Esophagus muscularis mucosa (tissue), 4 donors: ENCODE measurements at places on chromosomes 1 and 21. TPM values are rescaled to one million over a fixed set of nuclear protein-coding genes. Genes with fewer than 3 reads are reported as not detected.

LIPI gene
- not detected for total RNA-seq

NTRK1 gene
- total RNA-seq = 2.5 TPM

IKBKE gene
- total RNA-seq = 1.4 TPM

AQP10 gene
- not detected for total RNA-seq

C1orf210 gene
- total RNA-seq = not detected

CNKSR1 gene
- total RNA-seq = 1.4 TPM

ACOT11 gene
- total RNA-seq = 9.9 TPM

KRTAP10-1 gene
- not detected for total RNA-seq

GLMP gene
- 27.0 TPM for total RNA-seq

PIGP gene
- 21.7 TPM for total RNA-seq

LCE1A gene
- total RNA-seq = not detected

FCRL5 gene
- not detected for total RNA-seq

GRCh38 chr1:156471496-156472490, 28.8 kb downstream of the MEF2D start:
- peaks cover 78% of the 10 kb centered on the region for H3K4me1 ChIP-seq
- no peak for DNase-seq
- H3K27me3 ChIP-seq = no peaks in the 10 kb centered on the region

DNA sequence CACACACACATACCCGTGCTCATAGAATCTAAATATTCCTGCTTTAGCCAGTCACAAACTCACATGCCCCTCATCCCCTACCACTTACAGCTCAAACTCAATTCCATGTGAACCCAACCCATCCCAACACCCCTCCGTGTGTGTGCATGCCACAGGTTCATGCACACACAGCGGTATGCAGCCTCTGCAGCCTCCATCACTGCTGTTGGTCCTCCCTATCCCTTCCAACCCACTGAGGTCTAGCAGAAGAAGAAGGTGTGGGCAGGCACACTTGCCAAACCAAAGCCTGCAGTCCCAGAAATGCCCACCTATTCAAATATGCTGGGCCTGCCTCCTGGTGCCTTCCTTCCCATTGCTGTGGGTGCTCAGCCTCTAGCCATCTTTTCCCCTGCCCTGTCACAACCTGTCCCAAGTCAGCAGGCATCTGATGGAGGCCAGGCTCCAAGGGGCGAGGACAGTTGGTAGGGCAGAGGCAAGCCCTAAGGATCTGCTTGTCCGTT, 26.2 kb downstream of the SLC2A1 start:
- H3K27me3 ChIP-seq = no peaks in the 10 kb centered on the region
- no peak overlapping the region for H3K27ac ChIP-seq
- H3K36me3 ChIP-seq = peaks cover 32% of the 10 kb centered on the region
- H3K4me3 ChIP-seq = no peak overlapping the region

DNA sequence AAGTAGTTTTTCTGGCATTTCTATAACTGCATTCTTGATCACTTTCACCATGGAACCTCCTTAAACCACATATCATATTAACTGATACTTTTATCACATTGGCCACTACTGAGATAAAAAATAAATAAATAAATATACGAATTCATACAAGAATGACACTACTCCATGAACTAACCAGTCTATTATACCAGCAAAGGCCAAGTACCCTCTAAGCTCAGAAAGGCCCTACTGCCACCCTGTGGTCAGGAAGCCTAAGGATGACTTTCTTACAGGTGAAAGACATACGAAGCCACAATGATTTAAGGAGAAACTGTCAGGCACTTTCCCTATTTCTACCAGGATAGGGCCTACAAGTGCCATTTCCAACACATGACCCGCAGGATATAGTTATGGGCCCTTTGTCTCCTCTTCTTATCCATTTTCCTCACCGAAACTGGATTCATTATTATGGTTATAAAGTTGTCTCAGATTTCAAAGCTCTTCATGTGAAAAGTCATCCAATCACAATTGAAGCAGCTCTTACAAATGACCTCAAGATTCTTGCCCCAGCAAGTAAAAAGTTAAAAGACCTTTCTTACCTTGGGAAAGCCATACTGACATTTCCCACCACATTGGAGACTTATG, 23.9 kb downstream of the DNAJC8 start:
- DNase-seq = no peak
- H3K27me3 ChIP-seq = no peaks in the 10 kb centered on the region
- H3K36me3 ChIP-seq = peaks cover 95% of the 10 kb centered on the region
- no peak overlapping the region for H3K4me3 ChIP-seq
- no peaks in the 10 kb centered on the region for H3K4me1 ChIP-seq

GRCh38 chr21:36306872-36307534, 13.0 kb upstream of the MORC3 start:
- no peak for DNase-seq
- H3K4me3 ChIP-seq = no peak overlapping the region
- no peaks in the 10 kb centered on the region for H3K27me3 ChIP-seq
- H3K27ac ChIP-seq = no peak overlapping the region
- no peaks in the 10 kb centered on the region for H3K36me3 ChIP-seq
- no peaks in the 10 kb centered on the region for H3K4me1 ChIP-seq

DNA sequence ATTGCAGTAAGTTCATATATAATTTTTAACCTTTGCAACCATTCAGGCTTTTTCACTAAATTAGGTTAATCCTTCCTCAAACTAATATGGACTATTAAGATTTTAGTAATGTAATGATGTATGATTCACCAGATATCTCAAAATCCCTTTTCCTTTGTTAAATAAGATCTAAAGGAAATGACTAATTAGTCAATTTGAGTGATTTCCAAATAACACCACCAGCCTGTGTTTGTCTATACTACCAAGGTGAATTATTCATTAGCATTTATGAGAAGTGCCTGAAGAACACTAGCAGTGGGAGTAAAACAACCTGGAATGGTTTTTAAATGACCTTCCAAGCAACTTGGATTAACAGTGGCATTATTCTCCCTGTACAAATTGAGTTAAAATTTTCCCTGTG, 670.6 kb upstream of the PKN2 start:
- no peaks in the 10 kb centered on the region for H3K4me1 ChIP-seq
- no peak overlapping the region for H3K4me3 ChIP-seq
- H3K27ac ChIP-seq = no peak overlapping the region

GRCh38 chr1:97139512-97139911, 417.9 kb downstream of the PTBP2 start:
- no peak overlapping the region for H3K4me3 ChIP-seq
- H3K36me3 ChIP-seq = no peaks in the 10 kb centered on the region
- DNase-seq = no peak
- no peaks in the 10 kb centered on the region for H3K27me3 ChIP-seq
- no peak overlapping the region for H3K27ac ChIP-seq

GRCh38 chr1:24929398-24930259, 447 bp downstream of the RUNX3 start:
- no peak for DNase-seq
- no peaks in the 10 kb centered on the region for H3K36me3 ChIP-seq
- H3K4me1 ChIP-seq = peaks cover 23% of the 10 kb centered on the region

GRCh38 chr1:244187310-244187709, 136.2 kb downstream of the ZBTB18 start:
- no peaks in the 10 kb centered on the region for H3K36me3 ChIP-seq
- no peak overlapping the region for H3K27ac ChIP-seq
- no peaks in the 10 kb centered on the region for H3K27me3 ChIP-seq
- no peaks in the 10 kb centered on the region for H3K4me1 ChIP-seq
- H3K4me3 ChIP-seq = no peak overlapping the region
- DNase-seq = no peak

DNA sequence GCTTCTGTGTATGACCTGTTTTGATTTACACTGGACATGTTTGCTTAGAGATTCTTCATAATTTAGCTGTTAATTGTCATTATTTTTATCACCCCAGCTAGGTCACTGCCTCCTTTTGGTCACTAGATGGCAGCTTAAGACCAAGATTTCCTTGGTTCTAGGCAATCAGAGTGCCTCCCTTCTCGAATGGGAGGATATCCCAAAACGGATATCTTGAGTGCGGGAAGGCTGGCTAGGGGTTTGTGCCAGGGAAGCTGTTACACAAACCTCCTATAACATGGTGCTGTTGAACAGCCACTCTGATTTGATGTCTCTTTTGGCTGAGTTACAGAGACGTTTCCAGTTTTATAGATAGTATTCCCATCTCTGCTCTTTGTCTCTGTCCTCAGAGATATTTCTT, 283.5 kb downstream of the S1PR1 start:
- H3K27me3 ChIP-seq = no peaks in the 10 kb centered on the region
- no peaks in the 10 kb centered on the region for H3K36me3 ChIP-seq
- no peaks in the 10 kb centered on the region for H3K4me1 ChIP-seq
- H3K4me3 ChIP-seq = no peak overlapping the region
- no peak for DNase-seq

DNA sequence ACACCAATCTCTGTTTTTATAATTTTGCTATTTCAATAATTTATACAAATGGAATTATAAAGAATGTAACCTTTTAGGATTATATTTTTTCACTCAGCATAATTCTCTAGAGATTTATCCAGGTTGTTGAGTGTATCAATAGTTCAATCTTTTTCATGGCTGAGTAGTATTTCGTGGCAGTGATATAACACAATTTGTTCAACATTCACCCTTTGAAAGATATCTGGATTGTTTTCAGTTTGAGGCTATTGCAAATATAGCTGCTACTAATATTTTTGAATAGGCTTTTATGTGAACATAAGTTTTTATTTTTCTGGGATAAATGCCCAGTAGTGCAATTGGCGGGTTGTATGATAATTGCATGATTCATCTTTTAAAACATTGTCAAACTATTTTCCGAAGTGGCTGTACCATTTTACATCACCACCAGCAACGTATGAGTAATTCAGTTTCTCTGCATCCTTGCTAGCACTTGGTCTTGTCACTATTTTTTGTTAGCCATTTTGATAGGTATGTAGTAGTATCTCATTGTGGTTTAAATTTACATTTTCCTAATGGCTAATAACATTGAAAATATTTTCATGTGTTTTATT, 55.6 kb upstream of the ABCD3 start:
- H3K4me3 ChIP-seq = no peak overlapping the region
- H3K4me1 ChIP-seq = no peaks in the 10 kb centered on the region
- H3K27me3 ChIP-seq = no peaks in the 10 kb centered on the region

GRCh38 chr1:244022311-244022710, 28.8 kb upstream of the ZBTB18 start:
- H3K27me3 ChIP-seq = no peaks in the 10 kb centered on the region
- H3K36me3 ChIP-seq = no peaks in the 10 kb centered on the region
- DNase-seq = no peak

GRCh38 chr1:107681001-107681479, 283.9 kb downstream of the VAV3 start:
- no peak overlapping the region for H3K27ac ChIP-seq
- no peaks in the 10 kb centered on the region for H3K27me3 ChIP-seq
- H3K36me3 ChIP-seq = no peaks in the 10 kb centered on the region
- no peak for DNase-seq
- peaks cover 21% of the 10 kb centered on the region for H3K4me1 ChIP-seq

- no peaks in the 10 kb centered on the region for H3K36me3 ChIP-seq
- H3K4me3 ChIP-seq = no peak overlapping the region
- H3K27ac ChIP-seq = no peak overlapping the region
- H3K4me1 ChIP-seq = no peaks in the 10 kb centered on the region
- H3K27me3 ChIP-seq = no peaks in the 10 kb centered on the region
- peak; percentile 64 for DNase-seq
These were observed 75.8 kb upstream of the TSPAN2 start for GRCh38 chr1:115164940-115165705.

DNA sequence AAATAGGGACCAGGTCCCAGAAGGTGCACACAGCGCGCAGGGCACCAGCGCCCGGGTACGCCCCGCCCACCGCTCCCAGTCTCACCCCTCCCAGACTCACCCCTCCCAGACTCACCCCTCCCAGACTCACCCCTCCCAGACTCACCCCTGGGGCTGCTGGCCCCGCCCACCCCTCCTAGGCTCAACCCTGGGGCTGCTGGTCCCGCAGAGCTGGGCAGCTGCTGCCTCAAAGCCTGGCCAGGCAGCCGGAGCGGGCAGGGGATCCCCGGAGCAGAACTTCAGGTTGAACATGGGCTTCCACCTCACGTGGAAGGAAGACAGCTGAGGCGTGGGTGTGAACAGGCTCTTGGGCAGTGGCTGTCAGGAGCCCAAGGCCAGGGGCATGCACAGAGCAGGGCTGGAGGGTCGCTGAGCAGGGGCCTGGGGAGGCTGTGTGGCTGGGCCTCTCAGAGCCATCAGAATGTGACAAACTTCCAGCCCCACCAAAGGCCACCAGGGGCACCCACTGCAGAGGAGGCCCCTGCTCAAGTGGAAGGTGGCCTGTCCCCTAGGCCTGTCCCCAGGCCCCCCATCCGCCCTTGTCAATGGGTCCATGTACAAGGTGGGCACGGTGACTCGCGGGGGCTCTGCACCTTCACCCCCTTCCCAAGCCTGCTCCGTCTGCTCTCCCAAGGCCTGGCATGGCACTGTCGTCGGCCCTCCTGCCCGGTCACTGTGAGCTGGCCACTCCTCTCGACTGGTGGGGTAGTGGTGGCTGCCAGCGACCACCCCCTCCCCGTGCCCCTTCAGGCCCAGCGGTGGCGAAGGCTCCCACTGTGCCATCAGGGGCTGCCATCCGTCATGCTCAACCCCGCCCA, 20.4 kb upstream of the SUMO3 start:
- H3K36me3 ChIP-seq = no peaks in the 10 kb centered on the region
- H3K27me3 ChIP-seq = peaks cover 23% of the 10 kb centered on the region
- H3K27ac ChIP-seq = no peak overlapping the region
- DNase-seq = no peak
- peaks cover 10% of the 10 kb centered on the region for H3K4me1 ChIP-seq

DNA sequence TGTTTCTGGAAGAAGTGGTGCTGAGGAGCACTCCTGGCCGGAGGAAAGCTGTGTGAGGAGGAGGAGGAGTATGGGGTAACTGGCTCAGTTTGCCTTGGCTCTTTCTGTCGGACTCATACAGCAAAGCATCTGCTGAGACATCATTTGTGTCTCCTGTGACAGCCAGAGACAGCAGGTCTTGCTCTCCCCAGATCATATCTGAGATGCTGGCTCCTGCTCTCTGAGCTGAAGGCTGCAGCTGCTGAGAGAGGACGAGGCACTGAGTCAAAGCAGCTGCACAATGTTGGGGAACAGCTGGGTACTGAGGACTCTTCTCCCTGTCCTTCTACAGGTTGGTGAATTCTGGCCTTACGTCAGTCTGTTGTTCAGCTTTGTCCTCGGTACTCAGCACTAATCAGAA, 14.3 kb downstream of the OR2B11 start:
- no peak overlapping the region for H3K4me3 ChIP-seq
- H3K36me3 ChIP-seq = no peaks in the 10 kb centered on the region
- H3K4me1 ChIP-seq = peaks cover 7% of the 10 kb centered on the region
- H3K27me3 ChIP-seq = no peaks in the 10 kb centered on the region
